ENCODE measurements at places on chromosomes 2 and 18.
A peak's percentile ranks its signal among the peaks of the same experiment; 100 is the strongest.

DNA sequence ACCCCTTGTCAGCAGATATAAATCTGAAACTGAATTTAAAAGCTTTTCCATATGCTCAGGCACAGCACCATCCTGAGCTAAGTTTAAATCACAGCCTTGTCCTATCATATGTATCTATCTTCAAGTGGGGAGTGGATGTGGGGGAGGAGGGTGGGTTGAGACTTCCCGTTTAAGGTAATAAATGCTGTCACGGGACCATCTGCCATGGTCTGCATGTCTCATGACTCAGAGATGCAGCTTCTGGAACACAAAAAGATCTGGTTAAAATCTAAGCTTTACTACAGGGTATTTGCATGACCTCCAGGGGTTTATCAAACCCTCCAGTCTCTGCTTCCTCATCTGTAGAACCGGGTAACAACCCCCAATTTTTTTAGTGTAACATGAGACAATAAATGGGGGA is 377.7 kb upstream of the ST6GAL2 start:
- DNase-seq: no peak

DNA sequence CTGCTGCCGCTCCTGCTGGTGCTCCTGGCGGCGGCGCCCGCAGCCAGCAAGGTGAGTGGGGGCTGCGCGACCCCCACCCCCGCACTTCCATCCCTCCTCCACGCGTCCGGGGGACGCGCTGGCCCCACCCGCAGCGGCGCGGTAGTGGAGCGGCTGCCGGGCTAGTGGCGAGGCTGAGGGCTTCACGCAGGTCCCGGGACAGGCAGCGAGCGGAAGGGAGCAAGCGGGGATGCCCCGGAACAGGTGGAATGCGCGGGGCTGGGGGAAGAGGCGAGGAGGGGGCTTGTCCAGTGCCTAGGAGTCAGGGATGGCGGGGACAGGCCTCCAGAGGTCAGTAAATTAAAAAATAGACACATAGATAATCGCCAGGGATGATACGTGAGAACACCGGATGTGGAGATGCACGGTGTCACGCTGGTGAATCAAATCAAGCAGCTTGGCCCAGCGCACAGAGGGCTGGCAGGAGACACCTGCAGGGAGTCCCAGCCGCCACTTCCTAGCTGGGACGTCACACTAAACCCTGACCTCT is 403 bp downstream of the COL4A3 start:
- peak; percentile 13 for DNase-seq

GRCh38 chr18:31649978-31650719 is 34.2 kb downstream of the B4GALT6 start:
- DNase-seq: no peak

DNA sequence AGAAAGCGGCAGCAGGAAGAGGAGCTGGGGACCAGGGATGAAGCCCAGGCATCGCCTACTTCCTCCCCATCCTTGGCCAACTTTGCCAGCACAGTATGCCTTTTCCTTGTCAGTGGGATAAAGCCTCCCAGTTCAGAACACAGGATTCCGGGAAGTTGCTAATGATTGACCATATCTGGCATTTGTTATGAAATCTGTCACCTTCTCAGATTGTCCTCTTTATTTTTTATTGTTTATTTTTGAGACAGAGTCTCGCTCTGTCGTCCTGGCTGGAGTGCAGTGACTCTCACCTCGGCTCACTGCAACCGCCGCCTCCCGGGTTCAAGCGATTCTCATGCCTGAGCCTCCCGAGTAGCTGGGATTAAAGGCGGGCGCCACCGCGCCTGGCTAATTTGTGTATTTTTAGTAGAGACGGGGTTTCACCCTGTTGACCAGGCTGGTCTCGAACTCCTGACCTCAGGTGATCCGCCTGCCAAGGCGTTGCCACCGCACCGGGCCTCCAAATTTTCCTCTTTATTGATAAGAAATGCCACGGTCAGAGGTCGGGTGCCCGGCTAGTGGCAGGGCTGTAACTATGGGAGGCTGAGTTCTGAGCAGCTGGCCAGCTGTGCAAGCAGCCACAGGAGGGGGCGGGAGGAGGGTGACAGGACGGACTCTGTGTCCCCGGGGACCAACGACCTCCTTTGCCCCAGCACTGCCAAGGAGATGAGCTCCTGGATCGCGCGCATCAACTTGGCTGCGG is 24.4 kb downstream of the PSD4 start:
- DNase-seq: no peak

- DNase-seq: no peak
These were observed 3.3 kb upstream of the SRSF7 start for GRCh38 chr2:38754506-38754905.

GRCh38 chr2:241959751-241960269 is 90.3 kb downstream of the RTP5 start:
- no peak for DNase-seq

DNA sequence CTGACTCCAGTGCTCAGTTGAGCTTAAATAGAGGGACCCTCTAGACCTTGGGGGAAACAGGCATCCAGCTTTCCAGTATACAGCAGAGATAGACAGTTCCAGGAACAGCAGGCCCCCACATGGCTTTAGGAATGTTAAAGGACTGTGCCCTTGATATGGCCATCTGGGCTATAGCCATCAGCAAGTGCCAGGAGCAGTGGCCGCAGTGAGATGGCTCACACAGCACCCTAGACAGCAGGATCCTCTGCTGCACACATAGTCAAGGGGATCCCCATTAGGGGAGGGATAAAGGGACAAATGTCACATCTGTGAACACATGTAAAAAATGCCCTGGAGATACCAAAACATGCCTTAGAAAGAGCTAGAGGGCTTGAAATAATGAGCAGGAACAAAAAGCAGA is 213.4 kb downstream of the PTH2R start:
- DNase-seq: no peak

GRCh38 chr18:49021076-49021432 is 70.3 kb upstream of the SMAD7 start:
- DNase-seq: no peak

DNA sequence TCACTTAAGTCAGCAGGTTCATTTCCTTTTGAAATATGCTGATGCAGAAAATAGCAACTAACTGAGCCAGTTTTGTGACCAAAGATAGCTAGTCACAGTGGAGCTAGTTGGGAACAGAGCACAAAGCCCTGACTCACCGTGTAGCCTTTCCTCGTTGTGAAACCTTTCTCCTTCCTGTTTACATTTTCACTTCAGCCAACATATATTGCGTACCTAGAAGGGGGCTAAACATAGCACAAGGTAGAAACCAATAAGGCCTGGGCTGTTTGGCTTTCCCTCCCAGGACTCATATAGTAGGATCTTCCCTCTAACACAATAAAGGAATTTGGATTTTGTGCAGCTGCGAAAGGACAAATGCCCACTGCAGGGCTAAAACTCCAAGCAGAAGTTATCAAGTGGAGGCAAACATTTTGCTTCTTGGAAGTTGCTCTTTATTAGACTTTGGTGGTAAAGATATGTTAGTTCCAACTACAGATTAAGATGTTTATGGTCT is 24.5 kb upstream of the LPIN2 start:
- DNase-seq: peak; percentile 72

DNA sequence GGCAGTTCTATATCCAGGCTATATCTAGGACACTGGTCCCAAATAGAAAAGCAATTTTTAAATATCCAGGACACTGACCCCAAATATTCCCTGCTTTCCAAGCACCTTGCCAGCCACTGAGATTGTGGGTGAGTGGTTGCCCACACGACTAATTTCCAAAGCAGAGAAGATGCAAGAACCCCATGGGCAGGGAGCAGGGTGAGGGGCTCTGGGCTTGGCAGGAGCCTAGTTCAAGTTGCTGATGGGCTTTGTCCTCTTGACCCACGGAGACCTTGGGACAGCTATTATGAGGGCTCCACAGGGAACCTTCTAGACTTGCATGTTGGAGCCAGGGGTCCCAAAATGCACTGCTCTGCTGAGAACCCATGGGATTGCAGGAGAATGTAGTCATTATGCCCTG is 146.0 kb upstream of the SMAD2 start:
- DNase-seq: no peak

- DNase-seq: no peak
These were observed 13.5 kb downstream of the KCNIP3 start for GRCh38 chr2:95310651-95311050.

GRCh38 chr2:150134223-150134857 is 353.1 kb downstream of the RND3 start:
- no peak for DNase-seq

- DNase-seq: no peak
These were observed 48.5 kb upstream of the ASPRV1 start for GRCh38 chr2:70009762-70010575.

GRCh38 chr2:95669441-95669991 is 77.7 kb downstream of the TRIM43 start:
- DNase-seq: no peak

DNA sequence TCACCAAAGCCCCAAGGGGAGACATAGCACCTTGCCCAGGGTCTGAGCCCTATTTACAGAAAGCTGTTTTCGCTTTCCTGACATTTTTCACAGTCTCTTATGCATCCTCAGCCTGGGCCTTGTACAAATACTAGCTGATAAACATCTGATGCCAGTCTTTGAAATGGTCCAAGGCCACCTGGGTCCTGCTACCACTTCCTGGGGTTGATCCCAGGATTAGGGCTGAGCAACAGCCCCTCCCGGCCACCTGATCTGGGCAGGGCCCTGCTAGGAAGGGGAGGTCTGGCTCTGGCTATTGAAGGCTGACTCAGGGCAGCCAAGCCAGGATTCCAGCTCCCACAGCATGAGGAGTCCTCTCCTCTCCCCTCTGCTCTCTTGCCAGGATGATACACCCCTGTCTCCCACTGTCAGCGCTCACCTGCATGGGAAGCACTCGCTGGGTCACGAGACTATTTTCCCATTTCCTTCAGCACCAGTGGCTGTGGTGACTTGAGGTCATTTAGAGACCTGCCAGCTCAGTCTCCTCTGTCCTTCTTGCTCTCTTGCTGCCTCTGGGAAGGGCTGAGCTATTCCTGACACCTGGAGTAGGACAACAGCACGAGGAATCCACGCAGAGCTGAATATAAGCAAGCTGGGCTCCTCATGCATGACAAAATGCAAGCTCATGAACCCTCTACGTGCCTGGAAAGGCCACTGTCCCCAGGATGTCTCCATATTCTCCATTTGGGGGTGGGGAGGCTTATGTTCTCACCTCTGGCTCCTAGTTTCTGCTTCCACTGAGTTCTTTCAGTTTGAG is 53.0 kb upstream of the LGALSL start:
- DNase-seq: no peak

DNA sequence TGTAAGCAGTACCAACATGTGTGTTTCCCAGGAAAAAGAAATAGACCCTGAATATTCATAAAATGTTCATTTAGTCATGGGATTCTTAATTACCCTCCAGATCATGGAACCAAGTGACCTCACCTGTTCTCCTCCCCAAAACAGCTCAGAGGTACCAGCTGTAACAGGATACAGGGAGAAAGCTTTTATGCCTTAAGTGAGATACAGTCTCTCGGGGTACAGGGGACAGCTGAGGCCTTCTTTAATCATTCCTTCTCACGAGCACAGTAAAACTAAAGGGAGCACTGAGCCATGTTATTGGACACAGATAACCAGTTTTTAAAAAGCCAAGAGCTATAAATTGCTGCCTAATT is 16.6 kb downstream of the EPHA4 start:
- DNase-seq: no peak

DNA sequence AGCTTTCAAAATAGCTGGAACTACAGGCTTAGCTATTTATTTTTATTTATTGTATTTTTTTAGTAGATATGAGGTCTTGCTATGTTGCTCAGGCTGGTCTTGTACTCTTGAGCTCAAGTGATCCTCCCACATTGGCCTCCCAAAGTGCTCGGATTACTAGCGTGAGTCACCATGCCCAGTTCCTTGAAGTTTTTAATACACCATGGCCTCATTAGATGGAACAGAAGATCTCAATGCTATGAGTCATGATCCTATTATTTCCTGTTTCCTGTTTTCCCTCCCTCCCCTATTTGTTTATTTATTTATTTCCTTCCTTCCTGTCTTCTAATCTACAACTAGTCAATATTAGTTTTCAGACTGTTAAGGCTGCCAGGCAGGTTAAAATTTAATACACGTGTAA is 309.0 kb downstream of the CMPK2 start:
- DNase-seq: no peak

DNA sequence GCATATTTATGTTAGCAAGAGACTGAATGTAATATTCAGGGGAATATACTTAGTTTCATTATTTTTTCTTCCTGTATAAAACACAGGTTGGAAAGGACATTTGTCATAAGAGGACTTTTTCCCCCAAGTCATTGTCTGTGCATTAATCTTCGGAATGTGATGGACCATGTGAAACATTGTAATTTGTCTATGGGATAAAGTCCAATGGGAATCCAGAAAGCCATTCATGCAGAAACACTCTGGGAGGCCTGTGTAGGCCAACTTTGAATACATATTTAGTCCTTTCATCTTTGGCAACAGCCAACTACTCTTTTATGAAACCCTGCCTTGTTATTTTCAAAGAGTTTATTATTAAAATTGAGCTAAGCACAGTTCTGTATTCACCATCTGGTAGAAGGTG is 386.4 kb downstream of the PIK3C3 start:
- DNase-seq: no peak

DNA sequence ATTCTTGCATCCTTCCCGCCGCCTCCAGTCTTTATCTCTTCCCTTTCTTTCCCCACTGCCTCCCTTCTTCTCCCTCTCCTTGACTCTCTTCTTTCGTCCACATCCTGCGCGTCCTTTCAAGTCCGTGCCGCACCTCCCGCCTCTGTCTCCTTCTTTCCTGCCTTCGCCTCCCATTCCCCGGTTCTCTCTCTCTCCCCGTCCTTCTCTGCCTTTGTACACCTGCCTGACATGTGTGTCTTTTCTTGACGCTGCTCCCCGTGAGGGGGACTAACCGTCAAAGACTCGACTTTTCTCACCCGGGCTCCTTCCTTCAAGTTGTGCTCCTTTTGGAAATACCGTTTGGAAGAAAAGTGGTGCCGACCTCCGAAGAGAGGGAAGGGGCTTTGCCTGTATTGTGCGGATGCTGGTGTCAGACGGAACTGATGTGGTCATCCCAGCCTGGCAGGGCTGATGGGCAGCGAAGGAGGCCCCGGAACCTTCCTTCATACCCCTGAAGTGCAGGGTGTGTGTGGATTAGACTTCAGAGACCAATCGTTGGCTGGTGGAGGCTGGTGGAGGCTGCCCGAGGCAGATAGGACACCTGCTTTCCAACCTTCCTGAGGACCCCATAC is 879 bp downstream of the TMEM178A start:
- no peak for DNase-seq

GRCh38 chr18:8791171-8791651 is 85.9 kb downstream of the MTCL1 start:
- no peak for DNase-seq

- peak; percentile 58 for DNase-seq
These were observed 102.0 kb downstream of the DCDC2C start for GRCh38 chr2:3805201-3805939.

- DNase-seq: no peak
These were observed 129.7 kb upstream of the OSR1 start for GRCh38 chr2:19488009-19488691.

GRCh38 chr18:65623676-65624075 is 127.1 kb upstream of the CDH7 start:
- DNase-seq: no peak

GRCh38 chr2:44975571-44976450 is 33.4 kb downstream of the SIX2 start:
- no peak for DNase-seq

- DNase-seq: no peak
These were observed 270.8 kb downstream of the ZEB2 start for GRCh38 chr2:144249035-144249637.

GRCh38 chr18:58350526-58350925 is 278.4 kb downstream of the ALPK2 start:
- no peak for DNase-seq
